ENCODE measurements at places on chromosomes 13 and 19.

- no peak for DNase-seq
Measured at GRCh38 chr13:89239361-89240127, 1568.4 kb downstream of the SLITRK5 start.

DNA sequence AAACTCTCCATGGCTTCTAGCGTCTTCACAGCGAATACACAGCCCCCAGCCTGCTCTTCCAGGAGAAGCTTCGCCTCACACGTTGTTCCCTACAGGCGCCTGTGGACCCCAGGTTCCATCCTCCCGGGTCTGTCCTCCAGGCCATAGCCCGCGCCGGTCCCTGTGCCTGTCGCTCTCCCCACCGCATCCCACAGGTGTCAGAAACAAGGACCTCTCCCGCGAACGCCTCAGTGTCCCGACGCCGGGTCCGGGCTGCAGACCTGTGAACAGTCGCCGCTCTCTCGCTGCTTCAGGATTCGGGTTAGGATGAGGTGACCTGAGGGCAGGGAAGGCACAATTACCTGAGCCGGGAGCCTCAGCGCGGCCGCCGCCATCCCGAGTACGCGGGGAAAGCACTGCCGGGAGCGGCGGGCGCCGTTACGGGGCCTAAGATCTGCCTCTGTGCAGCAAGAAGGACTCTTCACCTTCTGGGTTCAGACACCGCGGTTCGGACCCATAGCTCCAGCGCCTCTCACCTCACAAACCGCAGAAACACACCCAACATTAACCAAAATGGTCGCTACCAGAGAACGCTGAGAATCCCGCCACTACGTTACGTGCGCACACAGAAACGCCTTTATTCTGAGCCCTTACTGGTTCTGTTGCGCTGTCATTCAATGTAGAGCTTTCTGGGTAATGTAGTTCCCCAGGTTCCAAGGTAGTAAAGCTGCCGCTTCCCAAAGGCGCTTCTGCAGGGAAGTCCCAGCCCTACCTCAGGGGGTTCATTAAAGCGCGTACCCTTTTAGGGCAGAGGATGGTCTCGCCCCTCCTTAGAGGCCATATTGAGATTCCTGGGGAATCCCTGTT lies at the start of gene ZNF418:
Gene ZNF418 (minus strand): TSS at position 583 of the 846 bp plus-strand sequence. CDS start 1,580 bp downstream, outside the sequence.
- DNase-seq = peak; percentile 9

DNA sequence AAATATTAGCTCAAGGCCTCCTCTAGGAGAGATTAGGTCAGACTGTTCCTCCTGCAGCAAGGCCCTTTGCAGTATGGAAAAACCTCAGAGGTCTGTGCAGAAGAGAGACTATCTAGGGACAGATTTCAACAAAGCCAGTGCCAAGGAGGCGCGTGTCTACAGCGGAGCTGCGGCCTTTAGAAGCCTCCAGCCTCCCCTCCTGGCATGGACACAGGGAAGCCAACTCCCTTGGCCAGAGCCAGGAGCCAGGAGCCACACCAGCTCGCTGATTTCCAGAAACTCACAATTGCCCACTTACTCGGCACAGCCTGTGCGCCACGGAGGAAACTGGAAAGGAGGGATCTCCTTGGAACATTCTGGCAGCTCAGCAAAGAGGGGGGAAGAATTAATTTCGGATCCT lies 63.4 kb downstream of the INSR start:
- no peak for DNase-seq

DNA sequence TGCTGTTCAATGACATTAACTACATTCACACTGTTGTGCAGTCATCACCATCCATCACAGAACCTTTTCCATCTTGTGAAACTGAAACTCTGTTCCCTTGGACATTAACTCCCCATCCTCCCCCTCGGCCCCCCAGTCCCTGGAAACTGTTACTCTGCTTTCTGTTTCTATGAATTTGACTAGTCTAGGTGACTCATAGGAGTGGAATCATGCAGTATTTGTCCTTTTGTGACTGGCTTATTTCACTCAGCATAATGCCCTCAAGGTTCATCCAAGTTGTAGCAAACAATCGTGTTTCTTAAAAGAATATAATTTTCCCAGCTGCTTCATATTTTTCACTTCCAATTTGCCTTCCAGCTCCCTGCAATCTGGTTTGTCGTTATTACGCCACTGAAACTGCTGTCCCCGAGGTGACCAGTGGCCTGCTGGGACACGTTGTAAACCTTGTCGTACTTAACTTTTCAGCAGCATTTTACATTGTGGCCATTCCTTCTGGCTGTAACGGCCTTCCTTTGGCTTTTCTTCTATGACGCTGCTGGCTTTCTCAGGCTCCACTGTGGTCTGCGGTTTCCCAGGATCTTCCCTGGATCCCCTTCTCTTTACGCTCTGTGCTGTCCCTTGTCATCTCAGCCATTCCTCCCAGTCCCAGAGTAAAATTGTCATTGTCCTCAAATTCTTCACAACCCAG lies 74.0 kb downstream of the DHRS12 start:
- peak; percentile 45 for DNase-seq

DNA sequence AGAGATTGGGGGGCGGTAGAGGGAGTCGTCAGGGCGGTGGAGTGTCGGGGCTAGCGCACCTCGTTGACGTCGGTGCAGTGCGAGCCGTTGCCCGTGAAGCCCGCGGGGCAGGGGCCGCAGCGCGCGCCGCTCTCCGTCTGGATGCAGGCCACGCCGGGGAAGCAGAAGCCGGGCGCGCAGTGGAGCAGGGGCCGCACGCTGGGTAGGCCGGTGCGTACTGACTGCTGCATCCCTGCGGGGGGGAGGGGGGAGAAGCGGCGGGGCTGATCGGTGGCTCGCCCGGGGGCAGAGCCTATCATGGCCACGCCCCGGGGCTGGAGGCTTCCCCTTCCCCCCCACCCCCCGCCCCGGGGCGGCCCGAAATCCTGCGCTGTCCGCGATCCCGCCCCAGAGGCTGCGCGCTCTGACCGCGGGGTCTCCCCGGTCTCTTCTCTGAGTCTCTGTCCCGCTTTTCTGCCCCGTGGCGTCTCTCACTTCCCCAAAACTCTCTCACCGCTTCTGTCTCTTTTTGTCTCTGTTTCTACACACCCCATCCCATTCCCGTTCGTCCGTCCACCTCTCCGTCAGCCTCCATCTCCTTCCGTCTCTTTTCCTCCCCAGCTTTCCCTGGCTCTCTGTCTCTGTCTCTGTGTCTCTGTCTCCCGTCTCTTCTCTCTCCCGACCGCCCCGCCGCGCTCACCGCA lies 1.1 kb downstream of the COMP start:
- DNase-seq = no peak

DNA sequence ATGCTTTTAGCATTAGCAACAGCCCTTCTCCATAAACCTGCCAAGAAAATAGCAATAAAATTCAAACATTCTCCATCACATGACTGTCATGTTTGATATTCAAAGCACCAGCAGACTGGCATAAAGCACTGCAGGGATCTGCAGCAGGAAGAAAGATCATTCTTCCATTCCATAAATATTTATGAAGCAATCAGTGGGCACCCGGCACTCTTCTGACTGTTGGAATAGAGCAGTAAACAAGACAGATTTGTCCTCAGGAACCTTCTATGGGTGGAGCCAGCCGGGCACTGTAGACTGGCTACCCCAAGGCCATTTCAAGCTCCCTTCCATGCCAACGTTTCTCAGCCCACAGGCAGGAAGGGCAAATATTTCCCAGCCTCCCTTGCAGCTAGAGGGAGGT lies 25.5 kb downstream of the PLA2G4C start:
- DNase-seq = no peak

- no peak for DNase-seq
Measured at GRCh38 chr19:3615524-3616135, 9.0 kb upstream of the TBXA2R start.

- no peak for DNase-seq
Measured at GRCh38 chr13:97953376-97953970, at the start of gene IPO5. IPO5 (plus strand) TSS chr13:97953675; CDS start chr13:97976697, 23,022 bp downstream.

GRCh38 chr19:7371001-7371400 lies 22.3 kb downstream of the ARHGEF18 start:
- DNase-seq = no peak

- DNase-seq = peak; percentile 82
Measured at GRCh38 chr19:52897138-52897935, at the start of gene ZNF320. ZNF320 (minus strand) TSS chr19:52897635; CDS start chr19:52890255, 7,380 bp downstream.

Measured in stimulated activated CD8-positive, alpha-beta memory T cell treated with anti-CD3 and anti-CD28 coated beads, Interleukin-15, amount 100 ng/mL, for 48 hours (primary cell).